ENCODE measurements at places on chromosomes 6 and 20.

DNA sequence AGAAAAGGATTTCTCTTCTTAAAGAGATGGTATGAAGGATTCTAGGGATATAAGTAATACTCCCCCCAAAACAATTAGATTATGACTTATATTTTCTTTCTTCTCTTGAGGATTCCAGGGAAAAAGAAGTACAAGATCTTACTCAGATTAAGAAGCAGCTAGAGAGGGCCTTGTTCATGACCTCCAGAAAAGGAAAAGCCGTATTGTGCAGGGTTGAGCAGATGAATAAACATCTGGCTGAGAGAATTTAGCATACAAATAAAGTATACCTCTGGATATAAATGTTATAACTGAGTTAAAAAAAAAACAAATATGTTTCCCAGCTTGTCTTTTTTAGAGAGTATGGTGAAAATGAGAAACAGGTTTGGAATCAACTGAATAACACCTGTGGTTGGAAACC, 11.3 kb downstream of the MYO6 start:
- no peak for DNase-seq

- DNase-seq = no peak
Measured at GRCh38 chr6:46323312-46323965, 152.7 kb upstream of the ENPP5 start.

- no peak for DNase-seq
Measured at GRCh38 chr6:164693944-164694343, 615.5 kb downstream of the C6orf118 start.

GRCh38 chr6:155373276-155373675, 59.0 kb upstream of the TFB1M start:
- no peak for DNase-seq

- DNase-seq = no peak
Measured at GRCh38 chr6:14468647-14469321, 351.2 kb downstream of the CD83 start.

GRCh38 chr20:20390393-20390792, 22.5 kb downstream of the INSM1 start:
- no peak for DNase-seq

DNA sequence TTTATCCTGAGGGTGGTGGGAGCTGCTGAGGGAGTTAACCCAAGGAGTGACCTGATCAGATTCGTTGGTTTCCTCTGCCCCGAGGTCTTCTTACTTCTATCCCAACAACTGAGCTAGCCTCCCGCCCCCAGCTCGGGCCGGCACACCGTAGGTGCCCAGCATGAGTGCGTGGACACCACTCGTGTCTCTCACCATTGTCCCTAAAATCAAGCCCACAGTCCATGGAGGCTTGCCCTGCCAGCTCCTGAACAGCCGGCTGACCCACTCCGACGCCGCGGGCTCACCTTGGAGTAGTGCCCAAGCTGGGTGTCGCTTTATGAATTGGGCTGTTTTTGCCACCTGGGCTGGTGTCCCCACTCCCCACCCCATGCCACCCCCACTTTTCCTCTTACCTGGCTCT, 59.0 kb upstream of the CCDC167 start:
- no peak for DNase-seq

DNA sequence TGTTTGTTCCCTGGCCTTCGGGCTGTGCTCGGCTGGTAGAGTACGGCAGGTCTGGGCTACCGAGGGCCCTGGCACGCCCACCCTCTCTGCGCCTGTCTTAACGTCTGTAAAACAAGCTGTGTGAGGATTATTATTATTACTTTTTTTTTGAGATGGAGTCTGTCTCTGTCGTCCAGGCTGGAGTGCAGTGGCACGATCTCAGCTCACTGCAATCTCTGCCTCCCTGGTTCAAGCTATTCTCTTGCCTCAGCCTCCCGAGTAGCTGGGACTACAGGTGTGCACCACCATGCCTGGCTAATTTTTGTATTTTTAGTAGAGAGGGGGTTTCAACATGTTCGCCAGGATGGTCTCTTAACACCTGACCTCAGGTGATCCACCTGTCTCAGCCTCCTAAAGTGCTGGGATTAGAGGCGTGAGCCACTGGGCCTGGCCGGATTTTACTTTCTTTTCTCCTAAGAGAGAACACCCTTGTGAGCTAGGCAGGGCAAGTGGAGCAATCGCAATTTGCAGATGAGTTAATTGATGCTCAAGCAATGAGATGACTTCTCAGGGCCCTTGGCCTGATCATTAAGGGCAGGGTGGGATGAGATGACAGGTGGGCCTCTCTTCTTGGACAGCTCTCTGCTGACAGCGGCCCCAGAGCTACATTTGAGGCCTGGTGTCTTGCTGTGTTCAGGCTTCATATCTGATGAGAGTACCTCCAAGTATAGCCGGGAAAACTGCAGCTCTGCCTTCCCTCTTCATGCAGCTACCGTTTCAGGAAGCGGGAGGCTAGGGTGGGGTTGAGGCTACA, 859 bp upstream of the SMIM29 start:
- no peak for DNase-seq

- no peak for DNase-seq
Measured at GRCh38 chr6:20605061-20605460, 70.8 kb downstream of the CDKAL1 start.

GRCh38 chr6:116253188-116253504, 729 bp downstream of the TSPYL4 start:
- DNase-seq = no peak

- no peak for DNase-seq
Measured at GRCh38 chr6:9334979-9335378, 899.6 kb upstream of the SLC35B3 start.

All from stimulated activated CD4-positive, alpha-beta T cell treated with anti-CD3 and anti-CD28 coated beads, TNF-alpha, amount 100 ng/mL, for 4 hours (primary cell).